ENCODE measurements at places on chromosomes 4 and X. TPM values are rescaled to one million over a fixed set of nuclear protein-coding genes. Genes with fewer than 3 reads are reported as not detected.

DNA sequence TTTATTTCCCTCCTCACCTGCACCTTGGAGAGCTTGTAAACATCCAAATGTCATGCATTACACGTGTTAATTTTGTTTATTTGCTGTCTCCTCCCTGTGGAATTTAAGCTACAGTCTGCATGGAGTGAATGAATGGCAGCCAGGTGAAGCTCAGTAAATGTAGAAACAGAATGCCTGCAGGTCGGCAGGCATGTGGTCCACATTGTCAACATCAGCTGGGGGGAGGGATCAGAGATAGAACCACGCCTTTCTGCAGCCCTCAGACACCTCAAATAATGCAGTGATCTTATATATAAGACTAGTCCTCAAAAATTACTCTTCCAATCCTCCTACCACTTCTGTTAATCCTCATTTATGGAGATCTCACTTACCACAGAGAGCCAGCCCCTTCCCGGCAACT is 131.2 kb upstream of the KIT start:
- H3K4me3 ChIP-seq, result no peak overlapping the region
- no peaks in the 10 kb centered on the region for H3K36me3 ChIP-seq
- peaks cover 4% of the 10 kb centered on the region for H3K4me1 ChIP-seq
- H3K27ac ChIP-seq, result no peak overlapping the region

DNA sequence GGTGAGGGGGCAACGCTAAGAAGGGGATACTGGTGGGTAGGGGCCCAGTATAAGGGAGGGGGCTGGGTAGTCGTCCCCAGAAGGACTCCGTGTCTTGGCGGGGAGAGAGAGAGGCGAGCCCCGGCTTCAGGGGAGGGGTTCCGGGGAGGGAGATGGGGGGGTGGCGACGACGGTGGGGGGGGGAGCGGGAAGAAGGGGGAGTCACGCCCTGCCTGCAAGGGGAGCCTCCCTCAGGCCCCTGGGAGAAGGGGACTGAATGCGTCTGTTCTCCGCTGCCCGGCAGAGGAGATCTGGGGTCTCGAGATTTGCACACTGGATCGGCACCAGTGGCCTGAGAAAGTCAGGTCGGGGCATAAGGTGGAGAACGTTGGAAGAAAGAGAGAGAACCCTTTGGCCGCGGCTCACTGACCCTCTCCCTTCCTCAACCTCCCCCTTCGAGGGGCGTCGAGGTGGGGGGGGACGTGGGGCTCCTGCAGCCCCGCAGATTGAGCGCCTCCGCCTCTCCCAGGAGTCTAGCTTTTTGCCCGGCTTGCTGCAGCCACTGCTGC is 609 bp upstream of the BCORL1 start:
- no peaks in the 10 kb centered on the region for H3K27me3 ChIP-seq
- no peak overlapping the region for H3K27ac ChIP-seq
- DNase-seq, result peak; percentile 88
- H3K4me3 ChIP-seq, result no peak overlapping the region
- H3K4me1 ChIP-seq, result no peaks in the 10 kb centered on the region
- no peaks in the 10 kb centered on the region for H3K36me3 ChIP-seq

DNA sequence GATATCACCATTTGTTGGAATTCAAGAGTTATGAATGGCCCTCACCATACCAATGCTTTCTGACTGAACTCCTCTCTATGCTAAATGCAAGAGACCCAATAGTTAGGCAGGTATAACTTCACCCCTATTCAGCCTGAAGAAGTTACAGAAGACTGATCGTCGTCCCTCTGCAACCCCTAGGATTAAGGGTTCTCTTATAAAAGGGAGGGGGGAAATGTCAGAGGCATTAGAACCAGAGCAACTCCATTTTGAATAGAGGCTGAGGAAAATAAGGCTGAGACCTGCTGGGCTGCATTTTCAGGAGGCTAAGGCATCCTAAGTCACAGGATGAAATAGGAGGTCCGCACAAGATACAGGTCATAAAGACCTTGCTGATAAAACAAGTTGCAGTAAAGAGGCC is 494.3 kb downstream of the SPRY1 start:
- no peaks in the 10 kb centered on the region for H3K27me3 ChIP-seq
- no peaks in the 10 kb centered on the region for H3K36me3 ChIP-seq
- H3K27ac ChIP-seq, result no peak overlapping the region
- H3K4me1 ChIP-seq, result peaks cover 2% of the 10 kb centered on the region

GRCh38 chr4:21512353-21512752 is 436.2 kb downstream of the KCNIP4 start:
- H3K27me3 ChIP-seq, result no peaks in the 10 kb centered on the region
- H3K36me3 ChIP-seq, result no peaks in the 10 kb centered on the region

The RAB33A gene
- 6.2 TPM for total RNA-seq

GRCh38 chrX:71168134-71168533 is 23.5 kb downstream of the NLGN3 start:
- no peak overlapping the region for H3K4me3 ChIP-seq
- peaks cover 9% of the 10 kb centered on the region for H3K27me3 ChIP-seq
- no peaks in the 10 kb centered on the region for H3K36me3 ChIP-seq
- H3K4me1 ChIP-seq, result no peaks in the 10 kb centered on the region
- no peak for DNase-seq

DNA sequence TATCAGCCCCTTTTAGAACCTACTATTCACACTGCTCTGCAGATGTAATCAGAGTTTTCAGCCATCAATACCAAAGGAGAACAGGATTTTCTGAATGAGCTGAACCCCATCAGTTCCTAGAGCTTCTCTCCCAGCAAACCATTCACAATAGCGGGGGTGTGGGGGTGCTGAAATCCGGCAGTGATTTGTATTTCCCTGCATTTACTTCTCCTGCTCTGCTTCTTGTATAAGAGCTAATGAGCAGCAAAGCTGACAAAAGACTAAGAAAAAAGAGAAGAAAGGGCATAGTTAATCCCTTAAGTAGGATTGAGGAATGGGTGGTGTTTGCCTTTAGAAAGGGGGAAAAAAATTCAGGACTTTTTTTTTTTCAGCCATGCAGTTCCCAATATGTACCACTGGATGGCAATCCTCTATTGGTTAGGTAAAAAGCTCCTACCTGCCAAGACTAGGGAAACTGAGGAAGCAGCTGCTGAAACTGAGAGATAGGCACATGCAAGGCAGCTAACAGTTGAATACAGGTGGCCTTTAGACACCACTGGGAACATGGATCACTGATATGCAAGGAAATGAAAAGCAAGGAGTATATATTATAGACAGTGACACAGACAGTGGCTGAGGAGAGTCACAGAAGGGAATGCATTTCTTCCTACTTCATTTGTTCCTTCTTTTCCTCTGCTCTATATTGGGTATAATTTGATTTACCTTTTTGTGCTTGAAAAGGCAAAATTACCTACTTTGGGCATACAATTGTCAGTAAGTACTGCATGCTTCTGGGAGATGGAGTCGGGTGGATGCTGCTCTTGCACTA is 217.9 kb downstream of the HS6ST2 start:
- peaks cover 13% of the 10 kb centered on the region for H3K27me3 ChIP-seq
- H3K27ac ChIP-seq, result no peak overlapping the region
- H3K4me1 ChIP-seq, result no peaks in the 10 kb centered on the region
- H3K4me3 ChIP-seq, result no peak overlapping the region
- no peak for DNase-seq

The PABPC1L2B gene
- total RNA-seq, result not detected

GRCh38 chrX:39331082-39331704 is 529.9 kb downstream of the MID1IP1 start:
- H3K27me3 ChIP-seq, result peaks cover 40% of the 10 kb centered on the region
- H3K27ac ChIP-seq, result no peak overlapping the region

The MAGEE1 gene
- 2.7 TPM for total RNA-seq

DNA sequence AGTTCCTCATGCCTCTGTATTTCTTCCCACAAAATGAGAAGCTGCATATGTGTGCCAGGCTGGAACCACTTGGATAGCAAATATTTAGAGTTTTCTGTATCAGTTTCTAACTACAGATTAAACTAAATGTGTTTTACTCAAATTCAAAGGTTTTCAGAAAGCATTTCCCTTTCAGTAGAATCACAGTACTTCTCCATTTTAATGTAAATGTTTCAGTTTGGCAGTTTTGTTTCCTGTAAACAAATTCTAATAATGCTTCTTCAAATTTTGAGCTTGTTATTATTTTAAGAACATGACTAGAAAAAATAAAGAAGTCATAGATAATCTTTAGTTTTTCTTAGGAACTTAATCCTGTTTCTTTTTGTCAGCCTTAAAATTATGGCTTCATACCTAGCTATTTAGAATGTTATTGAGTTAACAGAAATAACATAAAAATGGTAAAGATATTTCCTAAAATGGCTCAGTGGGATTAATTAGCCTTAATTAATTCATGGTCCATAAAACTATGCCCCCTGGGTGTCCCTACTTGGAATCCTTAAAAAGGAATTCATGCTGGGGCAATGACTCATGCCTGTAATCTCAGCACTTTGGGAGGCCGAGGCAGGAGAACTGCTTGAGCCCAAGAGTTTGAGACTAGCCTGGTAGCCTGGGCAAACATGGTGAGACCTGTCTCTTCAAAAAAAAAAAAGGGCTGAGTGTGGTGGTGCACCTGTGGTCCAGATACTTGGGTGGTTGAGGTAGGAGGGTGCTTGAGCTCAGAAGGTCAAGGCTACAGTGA is 83.8 kb upstream of the GPR34 start:
- no peaks in the 10 kb centered on the region for H3K36me3 ChIP-seq
- H3K4me3 ChIP-seq, result no peak overlapping the region
- H3K4me1 ChIP-seq, result peaks cover 4% of the 10 kb centered on the region
- no peak for DNase-seq
- H3K27ac ChIP-seq, result no peak overlapping the region

DNA sequence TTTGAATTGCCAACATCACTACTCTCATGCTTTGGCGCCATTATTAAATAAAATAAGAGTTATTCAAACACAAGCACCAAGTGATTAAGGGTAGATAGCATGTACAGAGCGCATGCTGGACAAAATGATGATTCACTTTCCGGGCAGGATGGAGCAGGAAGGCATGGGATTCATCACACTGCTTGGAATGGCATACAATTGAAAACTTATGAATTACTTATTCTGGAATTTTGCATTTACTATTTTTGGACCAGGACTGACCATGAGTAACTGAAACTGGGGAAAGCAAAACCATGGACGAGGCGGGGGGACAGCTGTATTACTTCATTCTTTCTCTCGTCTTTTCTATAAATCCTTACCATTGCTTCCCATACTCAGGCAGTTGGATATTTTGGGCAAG is 28.5 kb upstream of the FGF5 start:
- peak overlapping the region; percentile 51 for H3K4me3 ChIP-seq
- H3K36me3 ChIP-seq, result no peaks in the 10 kb centered on the region
- no peaks in the 10 kb centered on the region for H3K27me3 ChIP-seq

The PRR32 gene
- total RNA-seq, result not detected

- H3K4me3 ChIP-seq, result no peak overlapping the region
- no peak for DNase-seq
- no peaks in the 10 kb centered on the region for H3K27me3 ChIP-seq
- no peaks in the 10 kb centered on the region for H3K4me1 ChIP-seq
- no peak overlapping the region for H3K27ac ChIP-seq
These were observed 161.6 kb upstream of the NWD2 start for GRCh38 chr4:37082912-37083311.

- no peak overlapping the region for H3K4me3 ChIP-seq
- no peaks in the 10 kb centered on the region for H3K36me3 ChIP-seq
- no peaks in the 10 kb centered on the region for H3K4me1 ChIP-seq
- no peak for DNase-seq
These were observed 547.0 kb downstream of the STIM2 start for GRCh38 chr4:27407616-27408015.

DNA sequence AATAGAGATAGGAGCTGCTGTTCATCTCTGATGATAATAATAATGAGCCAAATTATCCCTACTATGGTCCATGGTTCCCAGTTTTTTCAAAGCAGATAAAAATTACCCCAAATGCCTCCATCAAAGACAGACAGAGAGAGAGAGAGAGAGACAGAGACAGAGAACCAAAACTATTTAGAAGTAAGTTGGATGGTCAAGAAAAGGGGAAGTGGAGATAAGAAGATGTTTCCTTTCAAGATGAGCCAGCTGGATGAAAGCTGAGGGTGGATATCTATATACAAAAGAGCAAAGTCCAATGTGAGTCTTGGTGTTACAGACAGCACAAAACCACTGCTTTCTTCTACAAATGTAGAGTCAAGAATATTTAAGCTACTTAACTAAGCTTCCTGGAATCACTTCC is 173.9 kb downstream of the GRIA3 start:
- no peaks in the 10 kb centered on the region for H3K36me3 ChIP-seq
- DNase-seq, result no peak
- no peaks in the 10 kb centered on the region for H3K4me1 ChIP-seq
- H3K27ac ChIP-seq, result no peak overlapping the region
- H3K27me3 ChIP-seq, result no peaks in the 10 kb centered on the region

The LRAT gene
- total RNA-seq, result not detected

DNA sequence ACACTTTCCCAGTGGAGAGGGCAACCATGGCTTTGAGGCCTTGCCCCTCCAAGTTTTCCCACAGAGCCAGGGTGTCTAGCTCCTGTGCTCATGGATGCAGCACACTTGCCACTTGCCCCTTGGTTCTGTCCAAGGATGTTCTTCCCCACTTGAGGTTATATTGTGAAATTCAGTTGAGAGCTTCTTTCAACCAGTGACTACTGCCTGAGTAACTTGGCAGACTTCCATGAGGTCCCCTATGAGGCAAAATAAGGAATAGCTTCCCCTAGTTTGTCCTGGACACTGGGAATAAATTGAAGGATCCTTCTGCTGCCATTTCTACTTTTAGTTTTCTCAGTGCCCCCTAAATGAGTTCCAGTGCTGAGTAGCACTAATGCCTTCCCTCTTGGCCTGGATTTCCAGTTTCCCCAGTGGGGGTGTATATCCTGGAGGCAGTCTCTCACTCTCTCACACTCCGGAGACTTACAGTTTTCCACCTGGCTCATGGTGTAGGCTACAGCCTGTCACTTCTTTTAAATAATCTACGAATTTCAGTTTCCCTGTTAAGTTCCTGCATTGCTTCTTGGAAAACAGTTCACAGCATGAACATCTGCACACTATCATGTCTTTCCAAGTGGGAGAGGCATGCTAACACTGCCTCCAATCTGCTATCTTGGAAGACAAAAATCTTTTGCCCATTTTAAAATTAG is 36.4 kb upstream of the ADH4 start:
- peak; percentile 76 for DNase-seq
- no peak overlapping the region for H3K4me3 ChIP-seq
- no peak overlapping the region for H3K27ac ChIP-seq

The TRAM1L1 gene
- 4.3 TPM for total RNA-seq

- no peaks in the 10 kb centered on the region for H3K27me3 ChIP-seq
- H3K4me1 ChIP-seq, result no peaks in the 10 kb centered on the region
- H3K27ac ChIP-seq, result no peak overlapping the region
- H3K4me3 ChIP-seq, result no peak overlapping the region
These were observed 138.7 kb downstream of the VSIG4 start for GRCh38 chrX:65900850-65901844.

The DNAAF6 gene
- total RNA-seq, result not detected

DNA sequence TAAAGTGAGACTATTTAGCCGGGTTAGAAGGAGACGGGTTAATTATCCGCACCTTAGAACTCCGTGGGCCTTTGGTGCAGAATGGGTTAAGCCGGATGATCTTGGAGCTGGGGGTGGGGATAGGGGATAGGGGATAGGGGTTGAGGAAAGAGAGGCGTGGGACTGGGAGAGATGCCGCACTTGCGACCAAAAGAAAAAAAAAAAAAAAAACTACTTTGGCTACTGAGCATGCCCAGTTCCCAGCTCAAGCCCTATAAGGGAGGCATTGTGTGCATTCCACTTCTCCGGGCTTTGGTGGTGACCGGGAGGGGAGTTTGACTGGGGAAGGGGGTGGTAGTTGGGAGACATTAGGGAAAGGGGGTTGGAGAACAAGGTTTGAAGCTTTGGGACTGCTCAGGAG is at the start of gene SLITRK4:
TSS of gene SLITRK4 (minus strand) at position 187 of the 400 bp plus-strand sequence. CDS start 4,993 bp downstream, outside the sequence.
- DNase-seq, result no peak
- H3K27ac ChIP-seq, result no peak within 1 kb of the TSS
- H3K4me3 ChIP-seq, result no peak within 1 kb of the TSS
- H3K27me3 ChIP-seq, result no peaks in the 10 kb centered on the region
- H3K4me1 ChIP-seq, result no peaks in the 10 kb centered on the region

Data from osteoblast (primary cell).